ENCODE measurements at places on chromosomes 2 and 18.

DNA sequence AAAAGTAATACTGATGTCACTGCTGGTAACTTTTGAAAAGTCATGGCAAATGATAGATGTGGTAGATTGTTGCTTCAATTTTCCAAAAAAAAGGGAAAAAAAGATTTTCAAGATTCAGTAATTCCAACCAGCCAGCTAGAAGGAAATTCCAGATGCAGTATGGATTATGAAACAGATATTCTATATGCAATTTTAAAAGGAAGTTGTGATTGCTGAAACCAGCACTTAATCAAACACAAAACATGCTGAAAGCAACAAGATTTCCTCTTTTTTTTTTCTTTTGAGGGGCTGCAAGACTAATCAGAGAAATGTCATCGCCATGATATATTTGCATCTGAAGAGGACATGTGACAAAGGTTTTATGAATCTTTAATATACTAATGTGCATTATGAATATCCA is 5.1 kb upstream of the HNMT start:
- DNase-seq: no peak

DNA sequence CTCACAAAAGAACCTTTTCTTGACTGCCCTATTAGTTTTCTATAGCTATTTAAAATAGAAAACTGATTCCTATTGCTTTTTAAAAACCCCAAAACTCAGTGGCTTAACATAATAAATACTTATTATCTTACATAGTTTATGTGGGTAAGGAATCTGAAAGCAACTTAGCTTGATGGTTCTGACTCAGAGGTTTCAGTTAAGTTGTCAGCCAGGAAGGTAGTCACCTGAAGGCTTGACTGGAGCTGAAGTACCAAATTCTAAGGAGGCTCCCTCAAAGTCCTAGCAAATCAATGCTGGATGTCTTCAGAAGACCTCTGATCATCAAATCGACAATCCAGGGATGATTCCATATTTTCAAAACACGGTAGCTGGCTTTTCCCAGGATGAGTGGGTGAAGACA is 546.6 kb upstream of the CDH2 start:
- no peak for DNase-seq

DNA sequence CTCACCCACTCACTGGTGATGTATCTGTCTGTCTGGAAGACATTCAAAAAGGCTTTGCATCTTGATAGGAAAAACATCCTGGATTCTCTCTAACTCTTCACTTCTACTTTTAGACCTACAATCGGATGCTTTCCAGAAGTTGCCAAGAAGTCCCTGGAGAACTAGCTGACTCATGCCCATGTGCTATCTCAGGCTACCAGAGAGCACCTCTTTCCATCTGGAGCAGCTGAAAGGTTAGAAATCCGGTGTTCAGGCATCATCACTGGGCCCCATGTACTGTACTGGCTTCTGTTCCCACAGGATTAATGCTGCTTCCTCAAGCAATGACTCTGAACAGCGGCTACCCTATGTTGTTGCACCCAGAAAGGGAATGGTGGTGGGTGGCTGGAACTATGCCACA is 259.0 kb downstream of the NBAS start:
- peak; percentile 57 for DNase-seq

DNA sequence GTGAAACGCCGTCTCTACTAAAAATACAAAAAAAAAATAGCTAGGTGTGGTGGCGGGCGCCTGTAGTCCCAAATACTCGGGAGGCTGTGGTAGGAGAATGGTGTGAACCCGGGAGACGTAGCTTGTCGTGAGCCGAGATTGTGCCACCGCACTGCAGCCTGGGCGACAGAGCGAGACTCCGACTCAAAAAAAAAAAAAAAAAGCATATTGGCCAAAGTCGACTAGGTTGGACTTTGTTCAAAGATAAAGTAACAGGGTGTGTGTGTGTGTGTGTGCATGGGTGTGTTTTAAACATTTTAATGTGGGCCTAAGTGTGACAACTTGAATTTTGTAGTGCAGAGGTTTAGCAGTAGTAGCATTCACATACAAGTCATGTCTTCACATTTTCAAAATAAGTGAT is 11.7 kb downstream of the GEMIN6 start:
- no peak for DNase-seq

DNA sequence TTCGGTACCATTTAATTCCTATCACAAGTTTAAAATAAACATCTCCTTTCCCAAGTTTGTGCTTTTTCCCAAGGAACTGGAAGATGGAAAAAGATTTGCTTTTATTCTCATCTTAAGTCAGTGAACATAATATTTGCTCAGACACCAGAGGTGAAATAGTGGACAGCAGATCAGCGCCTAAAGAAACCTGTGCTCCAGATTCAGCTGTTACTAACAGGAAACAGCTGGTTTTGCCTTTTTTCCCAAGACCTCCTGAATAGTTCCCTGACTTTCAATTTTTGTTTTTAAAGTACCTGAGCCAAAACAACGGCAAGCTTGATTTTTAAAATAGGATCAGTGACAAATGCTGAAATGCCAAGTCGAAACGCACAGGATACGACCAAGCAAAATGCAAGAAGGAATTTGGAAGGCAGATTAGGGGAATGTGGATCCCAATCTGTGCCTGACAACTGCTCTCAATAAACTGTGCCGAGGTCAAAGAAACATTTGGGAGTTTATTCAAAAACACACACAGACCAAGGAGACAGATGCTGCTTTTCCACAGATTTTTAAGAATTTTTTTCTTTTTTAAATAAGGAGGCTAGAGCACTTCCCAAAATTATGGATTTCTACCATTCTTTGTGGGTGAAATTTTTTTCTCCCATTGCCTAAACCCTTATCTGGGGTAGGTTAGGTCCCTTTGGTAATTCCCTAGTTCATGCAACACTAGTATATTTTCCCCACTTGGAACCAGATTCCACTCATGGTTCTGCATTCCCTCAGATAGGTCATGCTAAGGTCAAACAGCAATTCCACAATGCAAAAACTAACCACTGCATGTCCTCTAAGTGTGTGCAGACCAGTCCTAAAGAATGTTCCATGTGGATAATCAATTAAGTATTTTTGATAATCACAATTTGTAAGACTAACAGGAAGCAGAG is 121.5 kb upstream of the PDE1A start:
- peak; percentile 30 for DNase-seq

- DNase-seq: peak; percentile 90
Measured at GRCh38 chr2:48651158-48651790, 33.6 kb downstream of the GTF2A1L start.

DNA sequence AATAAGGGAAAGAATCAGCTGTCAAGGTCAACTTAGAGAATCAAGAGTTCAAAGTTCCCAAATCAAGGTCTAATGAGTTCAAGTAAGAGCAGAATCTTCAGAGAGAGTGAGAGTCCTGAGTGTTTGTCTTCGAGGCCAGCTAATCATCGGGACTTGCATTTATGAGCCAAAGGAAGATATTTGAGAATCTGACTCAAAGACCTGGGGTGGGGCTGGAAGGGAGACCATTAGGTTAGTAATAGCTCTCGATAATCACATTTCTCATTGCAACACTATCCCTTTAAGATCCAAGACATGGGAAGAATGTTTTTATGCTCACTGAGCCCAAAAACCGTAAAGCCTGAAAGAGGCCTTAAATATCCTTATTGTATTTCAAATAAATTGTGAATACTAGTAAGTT is 72.0 kb upstream of the FSHR start:
- DNase-seq: no peak

- DNase-seq: no peak
Measured at GRCh38 chr2:69805887-69806286, 23.6 kb upstream of the GMCL1 start.

- peak; percentile 18 for DNase-seq
Measured at GRCh38 chr18:52391810-52392559, 52.0 kb downstream of the DCC start.

GRCh38 chr18:40371673-40372072 is 1583.4 kb upstream of the PIK3C3 start:
- peak; percentile 57 for DNase-seq

DNA sequence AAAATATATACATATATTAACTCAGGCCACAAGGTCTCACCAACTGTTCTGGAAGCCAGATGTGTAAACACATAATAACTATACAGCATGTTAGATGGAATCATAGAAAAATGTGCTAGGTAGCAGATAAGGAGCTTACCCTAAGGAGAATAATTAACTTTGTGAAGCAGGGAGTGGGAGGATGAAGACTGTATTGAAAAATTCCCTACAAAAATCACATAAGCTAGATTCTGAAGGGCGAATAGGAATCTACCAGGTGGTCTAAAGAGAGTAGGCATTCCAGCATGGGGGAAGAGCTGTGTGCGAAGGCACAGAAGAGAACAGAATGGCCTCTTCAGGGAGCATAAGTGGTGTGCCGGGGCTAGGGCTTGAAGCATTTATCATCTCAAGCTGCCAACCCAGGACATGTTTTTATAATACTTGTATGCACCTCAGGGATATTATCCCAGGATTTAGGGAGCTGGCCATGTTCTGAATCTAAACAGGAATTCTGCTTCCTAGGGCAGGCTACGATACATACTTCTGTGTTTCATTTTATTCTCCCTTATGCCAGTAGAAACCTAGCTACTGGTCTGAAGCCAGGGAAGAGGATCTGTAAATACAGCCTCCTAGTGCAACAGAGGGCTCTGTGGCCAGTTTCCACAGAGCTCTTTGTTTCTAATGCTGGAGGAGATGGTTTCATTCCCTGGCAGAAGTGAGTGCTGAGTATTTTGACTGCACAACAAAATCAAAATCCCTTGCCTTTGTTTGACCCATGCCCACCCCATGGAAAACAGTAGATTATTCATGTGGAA is 56.7 kb downstream of the NEMP2 start:
- peak; percentile 31 for DNase-seq

GRCh38 chr2:159963700-159964099 is 98.7 kb downstream of the PLA2R1 start:
- DNase-seq: no peak

GRCh38 chr18:32243358-32243757 is 53.5 kb downstream of the MEP1B start:
- no peak for DNase-seq

GRCh38 chr2:207594264-207594663 is 30.9 kb downstream of the METTL21A start:
- no peak for DNase-seq

- DNase-seq: no peak
Measured at GRCh38 chr2:231922311-231923009, 3.7 kb downstream of the NPPC start.

DNA sequence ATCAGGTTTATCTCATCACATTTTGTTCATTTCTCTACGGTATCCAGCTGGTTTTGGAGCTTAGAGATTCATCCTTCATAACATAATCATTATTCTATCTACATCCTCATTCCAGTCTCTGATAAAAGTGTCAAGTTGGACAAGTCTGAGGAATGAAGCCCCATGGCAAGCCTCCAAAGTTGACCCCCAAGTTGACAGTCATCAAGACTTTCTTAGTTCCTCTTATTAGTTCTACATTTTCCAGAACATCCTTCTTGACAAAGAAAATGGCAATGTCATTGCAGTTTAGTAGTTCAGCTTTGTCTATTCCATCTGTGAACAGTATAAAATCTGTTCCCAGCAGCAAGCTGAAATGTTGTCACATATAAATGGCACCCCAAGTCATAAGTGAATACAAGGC is 4.5 kb upstream of the TMSB10 start:
- no peak for DNase-seq

- DNase-seq: no peak
Measured at GRCh38 chr2:104734937-104735586, 118.9 kb upstream of the POU3F3 start.

GRCh38 chr2:132448771-132449170 is 32.2 kb downstream of the GPR39 start:
- DNase-seq: peak; percentile 32

- DNase-seq: no peak
Measured at GRCh38 chr2:217956586-217957457, 46.0 kb downstream of the TNS1 start.

GRCh38 chr18:75336767-75337166 is 90.7 kb downstream of the SMIM21 start:
- DNase-seq: no peak

DNA sequence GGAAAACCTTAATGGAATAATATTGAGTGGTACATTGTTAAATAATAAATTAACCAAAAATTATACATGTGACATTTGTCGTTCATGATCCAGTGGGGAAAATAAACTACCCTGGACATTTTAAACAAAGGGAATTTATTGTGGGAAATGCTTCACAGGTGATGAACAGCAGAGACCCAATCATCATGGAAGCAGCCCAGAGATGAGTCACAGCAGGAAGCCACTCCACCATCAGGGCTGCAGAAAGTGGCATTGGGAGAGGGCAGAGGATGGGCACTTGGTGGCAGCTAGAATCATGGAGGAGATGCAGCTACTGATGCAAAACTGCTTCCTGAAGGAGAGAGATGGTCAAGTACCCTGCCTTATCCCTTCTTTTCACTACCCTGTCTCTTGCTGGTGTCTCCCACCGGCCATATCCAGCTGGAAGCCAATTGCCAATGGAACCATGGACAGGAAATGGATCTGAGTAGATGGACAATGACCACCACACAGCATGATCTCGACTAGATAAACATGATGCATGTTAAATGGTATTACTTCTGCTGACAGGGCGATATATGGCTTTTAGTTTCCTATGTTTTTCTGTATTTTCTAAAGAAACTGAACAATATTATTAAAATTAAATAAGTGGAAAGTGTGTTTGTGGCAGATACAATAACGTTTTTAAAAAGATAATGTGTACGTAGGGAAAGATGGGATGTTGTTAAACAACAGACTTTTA is 139.8 kb downstream of the RPIA start:
- DNase-seq: no peak

DNA sequence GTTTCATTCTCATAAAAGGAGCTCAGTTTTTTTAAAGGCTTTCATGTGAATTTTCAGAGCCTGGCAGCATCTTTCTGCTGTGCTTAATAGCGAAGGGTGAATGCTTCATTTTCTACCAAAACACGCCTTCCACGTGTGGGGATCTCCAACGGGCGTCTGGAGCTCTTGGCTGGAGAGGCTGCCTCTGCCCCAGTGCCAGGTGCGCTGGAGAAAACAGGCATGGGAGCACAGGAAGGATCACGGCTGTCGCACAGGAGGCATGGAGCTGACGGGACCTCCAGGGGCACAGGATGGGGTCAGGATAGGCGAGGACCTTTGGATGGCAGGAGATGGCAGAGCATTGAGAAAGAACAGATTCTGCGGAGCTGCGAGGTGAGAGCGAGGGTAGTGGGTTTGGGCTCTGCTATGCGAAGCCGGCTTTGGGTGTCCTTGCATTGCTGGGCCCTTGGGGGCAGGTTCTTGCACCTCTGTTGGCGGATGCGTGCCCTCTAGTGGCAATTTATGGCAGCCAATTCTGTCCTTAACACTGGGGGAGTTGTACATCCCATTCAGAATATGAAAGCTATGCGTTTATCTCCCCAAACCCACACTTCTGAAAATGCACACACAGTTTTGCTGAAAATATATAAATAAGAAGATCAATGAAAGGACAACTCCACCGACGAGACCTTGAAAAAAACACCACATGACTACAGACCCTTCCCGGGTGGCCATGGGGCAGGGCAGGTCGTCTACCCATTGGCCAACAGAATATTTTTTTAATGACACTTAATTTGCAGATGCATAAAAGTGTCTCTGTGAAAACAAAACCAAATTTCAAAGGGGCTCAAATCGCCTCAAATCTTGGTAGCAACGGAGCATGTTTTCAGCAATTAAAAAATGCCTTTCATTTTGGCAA is 90.4 kb upstream of the SLC35G4 start:
- peak; percentile 33 for DNase-seq
